Endothelial cell of umbilical vein (primary cell): ENCODE measurements at places on chromosomes 2 and 18. TPM values are rescaled to one million over a fixed set of nuclear protein-coding genes. Genes with fewer than 3 reads are reported as not detected.
A peak's percentile ranks its signal among the peaks of the same experiment; 100 is the strongest.

- DNase-seq: peak; percentile 13
These were observed 828.3 kb upstream of the PIK3C3 start for GRCh38 chr18:41126541-41127235.

The POTEC gene
- not detected in 2 replicates for total RNA-seq

DNA sequence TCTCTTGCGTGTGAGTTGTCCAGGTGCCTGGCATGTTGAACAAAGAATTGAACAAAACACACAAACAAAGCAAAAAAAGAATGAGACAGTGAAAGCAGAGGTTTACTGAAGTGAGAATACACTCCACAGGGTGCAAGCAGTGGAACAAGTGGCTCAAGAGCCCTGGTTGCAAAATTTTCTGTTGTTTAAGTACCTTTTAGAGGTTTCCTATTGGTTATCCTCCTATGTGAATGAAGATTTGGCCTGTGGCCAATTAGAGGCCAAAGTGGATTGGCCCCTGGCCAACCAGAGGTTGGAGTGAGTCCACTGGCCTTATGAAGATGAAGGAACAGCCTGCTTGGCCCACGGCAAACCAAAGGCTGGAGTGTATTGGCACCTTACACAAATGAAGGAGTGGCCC is 1188.5 kb upstream of the NRXN1 start:
- DNase-seq: peak; percentile 1

The ALPP gene
- not detected in 2 replicates for total RNA-seq

DNA sequence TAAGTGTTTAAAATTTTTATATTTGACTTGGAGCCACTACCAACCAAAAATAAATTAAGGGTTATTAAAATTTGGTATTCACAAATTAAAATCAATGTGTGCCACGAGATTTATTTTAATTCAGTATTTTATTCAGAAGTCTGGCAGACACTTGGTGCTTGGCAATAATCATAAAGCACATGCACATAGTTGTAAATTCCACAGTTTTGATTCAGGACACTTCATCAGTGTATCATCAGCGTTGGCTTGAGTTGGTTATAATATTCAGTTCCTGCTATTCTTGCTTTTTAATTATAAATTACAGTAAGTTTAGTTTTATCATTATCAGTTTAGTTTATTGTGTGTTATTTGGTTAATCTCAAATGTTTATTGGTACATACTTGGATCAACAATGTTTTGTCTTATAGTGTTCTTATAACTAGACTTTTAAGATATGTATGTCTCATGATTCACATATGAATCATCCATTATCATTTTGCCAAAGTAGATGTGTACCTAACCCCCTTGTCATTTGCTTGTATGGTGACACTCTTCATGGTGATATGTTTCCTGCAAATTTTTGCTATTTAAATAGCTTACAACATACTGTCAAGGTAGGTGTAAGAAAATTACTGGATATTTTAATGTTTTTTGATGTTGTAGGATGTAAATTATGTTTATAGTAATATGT is 237.9 kb downstream of the BABAM2 start:
- no peak for DNase-seq

The DNAH6 gene
- 0.24 and 0.25 TPM in 2 replicates for total RNA-seq

- no peak for DNase-seq
These were observed 5.7 kb downstream of the PARD3B start for GRCh38 chr2:204550751-204551511.

GRCh38 chr2:171154348-171154747 is 6.3 kb downstream of the TLK1 start:
- DNase-seq: peak; percentile 42

DNA sequence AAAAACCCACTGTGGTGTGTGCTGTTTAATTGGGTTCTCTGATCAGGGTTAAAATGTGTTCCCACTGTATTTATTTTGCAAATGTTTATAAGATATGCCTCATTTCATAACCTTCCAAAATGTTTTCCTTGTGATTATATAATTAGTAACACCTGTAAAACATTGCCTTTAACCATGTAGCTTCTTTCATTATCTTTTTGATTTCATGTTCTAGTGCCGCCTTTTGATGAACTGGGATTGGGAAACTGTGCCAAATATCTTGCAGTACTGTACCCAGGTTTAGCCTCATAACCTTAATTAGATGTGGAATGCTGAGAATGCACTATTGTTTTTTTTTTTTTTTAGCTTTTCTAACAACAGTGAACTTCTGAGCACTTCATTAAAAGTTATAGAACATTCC is 96.9 kb downstream of the TANC1 start:
- no peak for DNase-seq

The CENPA gene
- 33.1 and 34.1 TPM in 2 replicates for total RNA-seq

GRCh38 chr2:178304333-178304732 is 110.0 kb downstream of the OSBPL6 start:
- no peak for DNase-seq

- no peak for DNase-seq
These were observed 65.8 kb upstream of the IGFBP5 start for GRCh38 chr2:216761133-216761532.

DNA sequence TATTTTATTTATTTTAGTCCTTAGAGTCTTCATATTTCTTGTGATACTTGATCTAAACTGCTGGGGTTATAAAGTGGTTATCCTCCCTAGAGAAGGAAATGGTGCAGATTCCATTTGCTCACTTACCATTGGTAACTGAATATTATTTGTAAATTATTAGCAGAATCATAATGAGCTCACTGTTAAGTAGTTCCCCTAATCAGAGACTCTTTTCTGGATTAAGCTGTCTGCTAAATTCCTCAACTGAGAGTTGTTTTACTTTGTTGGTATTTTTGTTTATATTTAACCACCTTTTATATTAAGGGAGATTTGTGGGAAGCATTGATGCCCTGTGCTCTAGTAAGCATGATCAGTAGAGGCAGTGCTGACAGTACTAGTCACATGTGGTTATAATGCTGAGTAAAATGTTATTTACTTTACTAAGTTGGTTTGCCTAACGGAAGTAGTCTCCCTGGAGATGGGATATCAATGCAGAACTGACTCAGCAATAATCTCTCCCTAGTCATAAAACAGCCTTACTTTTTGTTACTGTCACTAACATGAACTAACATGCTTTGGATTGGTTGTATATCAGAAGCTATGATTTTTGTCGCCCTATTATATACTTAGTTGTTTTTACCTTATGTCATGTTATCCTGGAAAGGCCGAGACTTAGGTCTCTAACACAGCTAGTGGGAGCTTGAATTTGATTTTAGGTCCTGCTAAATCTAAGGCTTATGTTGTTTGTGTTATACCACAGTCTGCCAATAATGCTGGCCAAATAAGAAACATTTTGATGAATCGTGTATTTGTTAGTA is 166.7 kb downstream of the MCFD2 start:
- DNase-seq: peak; percentile 64

DNA sequence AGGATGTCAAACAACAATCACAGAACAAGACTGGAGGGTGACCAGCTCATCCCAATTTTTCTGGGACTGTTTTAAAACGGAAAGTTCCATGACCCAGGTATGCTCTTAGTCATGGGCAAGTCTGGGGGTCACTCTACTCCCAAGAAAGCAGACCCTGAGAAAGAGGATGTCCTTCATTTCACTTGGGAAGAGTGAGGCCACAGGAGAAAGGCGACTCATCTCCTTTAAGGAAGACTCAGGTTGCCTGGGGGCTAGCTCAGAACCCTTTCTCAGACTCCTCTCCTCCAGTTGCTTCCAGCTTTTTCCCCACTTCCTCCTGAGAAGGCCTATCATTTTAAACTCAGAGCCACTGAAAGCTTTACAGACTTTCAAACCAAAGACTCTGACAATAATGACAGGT is 9.3 kb downstream of the RNF152 start:
- DNase-seq: no peak

DNA sequence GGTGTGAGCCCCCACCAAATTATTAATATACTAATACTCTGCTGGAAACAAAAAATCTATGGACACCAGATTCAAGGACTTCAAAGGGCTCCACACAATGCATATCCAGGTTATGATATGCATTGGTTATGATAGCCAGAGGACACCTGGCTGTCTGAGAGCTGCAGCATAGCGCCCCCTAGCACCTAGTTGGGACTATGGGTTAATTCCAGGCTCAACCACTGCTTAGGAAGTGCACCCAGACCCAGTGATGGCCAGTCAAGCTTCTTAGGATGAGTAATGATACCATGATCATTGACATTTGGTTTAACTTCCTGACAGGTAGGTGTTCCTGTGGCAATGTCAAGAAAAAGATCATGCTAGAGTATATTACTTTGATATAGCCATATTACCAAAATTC is 3.8 kb upstream of the FRZB start:
- DNase-seq: no peak

The CDH20 gene
- not detected in 2 replicates for total RNA-seq

The MAL gene
- total RNA-seq: not detected in 2 replicates

- DNase-seq: no peak
These were observed 4.0 kb downstream of the FLACC1 start for GRCh38 chr2:201353116-201353515.

GRCh38 chr2:171540437-171540836 is 18.2 kb downstream of the CYBRD1 start:
- DNase-seq: no peak

The TMEFF2 gene
- 0.12 and 0.20 TPM in 2 replicates for total RNA-seq

GRCh38 chr2:68366083-68366560 is 1.0 kb downstream of the PLEK start:
- DNase-seq: no peak

- DNase-seq: no peak
These were observed 85.3 kb downstream of the VWA3B start for GRCh38 chr2:98172150-98172765.
